ENCODE measurements at places on chromosomes 2 and 18. TPM values are rescaled to one million over a fixed set of nuclear protein-coding genes. Genes with fewer than 3 reads are reported as not detected.

Gene IL1B
- not detected for total RNA-seq

Gene EPHA4
- total RNA-seq = 19.8 TPM

Gene SULT1C2
- not detected for total RNA-seq

Gene PLEK
- 0.11 TPM for total RNA-seq

Gene MFSD2B
- total RNA-seq = 0.82 TPM

Gene ABCG5
- total RNA-seq = not detected

Gene RNF144A
- 28.8 TPM for total RNA-seq

Gene CSRNP3
- not detected for total RNA-seq

Gene FAM110C
- total RNA-seq = not detected

Gene SERPINB3
- not detected for total RNA-seq

Gene GRB14
- total RNA-seq = 2.7 TPM

Gene RASGRP3
- 42.1 TPM for total RNA-seq
